ENCODE measurements at places on chromosomes 5 and 9. TPM values are rescaled to one million over a fixed set of nuclear protein-coding genes. Genes with fewer than 3 reads are reported as not detected.

KIF20A gene
- 1.4 TPM for polyA plus RNA-seq

AK8 gene
- 0.38 TPM for polyA plus RNA-seq

CARD9 gene
- 4.4 TPM for polyA plus RNA-seq

BRINP1 gene
- polyA plus RNA-seq, result 0.63 TPM

STK32A gene
- polyA plus RNA-seq, result 3.4 TPM

HRH2 gene
- 1.1 TPM for polyA plus RNA-seq

GNA14 gene
- polyA plus RNA-seq, result 1.0 TPM

STKLD1 gene
- 3.5 TPM for polyA plus RNA-seq

CPLANE1 gene
- 7.8 TPM for polyA plus RNA-seq

GBGT1 gene
- 2.8 TPM for polyA plus RNA-seq

DNA sequence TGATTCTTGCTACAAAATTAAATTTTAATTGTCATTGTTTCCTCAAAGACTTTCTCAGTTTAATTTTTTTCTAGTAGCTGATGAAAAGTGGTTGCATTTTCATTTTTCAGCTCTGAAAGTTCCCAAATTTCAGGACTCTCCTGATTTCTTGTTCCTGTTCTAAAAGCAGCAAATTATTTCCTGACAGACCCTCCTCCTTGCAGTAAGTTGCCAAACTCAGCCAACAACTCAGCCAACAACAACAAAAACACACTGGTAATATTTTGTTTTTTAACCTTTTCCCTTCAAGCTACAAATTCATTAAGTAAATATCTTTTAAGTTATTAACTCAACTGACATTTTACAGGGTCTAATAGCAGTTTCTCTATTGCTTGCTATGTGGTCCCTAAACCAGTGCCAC, 487.8 kb upstream of the NUDT12 start:
- no peak for DNase-seq

DNA sequence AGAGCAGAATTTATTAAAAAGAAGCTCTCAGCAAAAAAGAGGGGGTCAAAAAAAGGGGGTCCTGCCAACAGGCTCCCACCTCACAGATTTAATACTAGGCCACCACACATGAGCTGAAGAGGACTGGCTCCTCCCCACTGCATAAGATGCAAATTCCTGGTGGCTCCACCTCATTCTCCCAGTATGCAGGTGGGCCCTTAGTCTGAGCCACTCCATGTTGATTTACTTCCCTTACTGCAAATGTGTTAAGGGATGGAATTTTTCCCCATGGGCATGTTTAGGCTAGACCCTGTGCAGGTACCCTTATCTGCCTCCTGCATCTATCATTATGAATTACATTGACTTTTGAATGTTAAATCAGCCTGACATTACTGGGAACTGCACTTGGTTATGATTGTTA, 82.9 kb downstream of the ISOC1 start:
- DNase-seq, result no peak

DNA sequence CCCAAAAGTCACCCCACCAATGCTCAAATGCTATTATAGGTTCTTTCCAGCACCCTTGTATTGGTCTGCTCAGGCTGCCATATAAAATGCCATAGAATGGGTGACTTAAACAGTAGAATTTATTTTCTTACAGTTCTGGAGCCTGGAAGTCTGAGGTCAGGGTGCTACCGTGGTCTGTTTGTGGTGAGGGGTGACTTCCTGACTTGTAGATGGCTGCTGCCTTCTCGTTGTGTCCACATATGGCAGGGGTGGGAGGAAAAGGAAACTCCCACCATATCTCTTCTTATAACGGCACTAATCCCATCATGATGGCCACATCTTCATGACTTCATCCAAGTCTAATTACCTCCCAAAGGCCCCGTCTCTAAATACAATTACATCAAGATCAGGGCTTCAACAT, 257.8 kb upstream of the TARS1 start:
- DNase-seq, result no peak

GRCh38 chr5:160693831-160694465, 158.1 kb downstream of the ATP10B start:
- DNase-seq, result no peak

GRCh38 chr9:5184776-5185175, 663 bp downstream of the INSL6 start:
- no peak for DNase-seq

- DNase-seq, result no peak
Measured at GRCh38 chr9:29068461-29068860, 1495.2 kb upstream of the C9orf72 start.

DNA sequence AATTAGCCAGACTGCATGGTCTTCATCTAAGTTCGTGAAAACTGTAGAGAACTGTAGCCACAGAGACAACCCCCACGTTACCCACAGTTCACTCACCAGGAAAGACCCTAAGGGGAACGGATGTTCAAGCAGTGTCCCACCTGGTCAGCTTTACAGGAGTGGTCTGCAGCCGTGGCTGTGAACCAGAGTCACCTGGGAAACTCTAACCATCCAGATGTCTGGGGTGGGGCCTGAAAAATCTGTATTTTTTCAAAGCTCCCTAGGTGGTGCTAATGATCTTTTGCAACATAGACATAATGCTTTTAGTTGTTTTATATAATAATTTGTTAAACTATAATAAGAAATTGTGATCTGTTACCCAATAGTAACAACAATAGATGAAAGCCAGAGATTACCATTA, 47.7 kb upstream of the ANGPTL2 start:
- no peak for DNase-seq

GRCh38 chr9:126556560-126557250, 57.0 kb upstream of the LMX1B start:
- DNase-seq, result no peak

GRCh38 chr9:128823903-128824406, 5.6 kb downstream of the SPOUT1 start:
- DNase-seq, result no peak

DNA sequence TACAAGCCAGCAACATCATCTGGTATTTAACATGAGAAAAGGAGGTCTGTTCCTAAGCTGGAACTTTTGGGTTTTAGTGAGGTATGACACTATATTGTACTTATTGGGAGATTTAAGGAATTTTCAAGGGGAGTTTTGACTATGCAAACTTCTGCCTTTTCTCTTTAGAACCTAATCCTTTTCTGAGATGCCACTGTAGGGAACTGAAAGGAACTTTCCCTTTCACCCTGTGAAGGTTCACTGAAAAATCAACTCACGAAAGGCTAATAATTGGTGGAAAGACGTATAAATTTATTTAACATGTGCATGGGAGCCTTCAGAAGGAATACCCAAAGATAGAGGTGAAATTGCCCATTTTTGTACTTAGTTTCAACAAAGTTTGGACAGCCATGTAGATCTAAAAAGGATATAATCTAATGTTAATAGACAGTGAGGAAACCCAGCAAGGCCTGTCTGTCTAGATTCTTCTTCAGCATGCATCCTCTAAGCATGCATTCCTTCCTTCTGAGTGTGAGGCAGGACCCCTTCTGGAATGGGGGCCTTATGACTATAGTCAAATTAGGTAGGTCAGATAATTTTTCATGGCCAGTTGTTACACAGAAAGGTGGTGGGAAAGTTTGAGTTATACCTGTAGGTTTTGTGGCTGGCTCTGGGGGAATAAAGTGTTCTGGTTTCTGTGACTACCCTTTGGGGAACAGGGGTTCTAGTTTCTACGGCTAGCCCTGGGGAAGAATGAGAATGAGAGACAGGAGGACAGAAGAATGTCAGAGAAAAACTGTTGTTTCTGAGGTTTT, 200.3 kb downstream of the C9orf152 start:
- DNase-seq, result no peak

DNA sequence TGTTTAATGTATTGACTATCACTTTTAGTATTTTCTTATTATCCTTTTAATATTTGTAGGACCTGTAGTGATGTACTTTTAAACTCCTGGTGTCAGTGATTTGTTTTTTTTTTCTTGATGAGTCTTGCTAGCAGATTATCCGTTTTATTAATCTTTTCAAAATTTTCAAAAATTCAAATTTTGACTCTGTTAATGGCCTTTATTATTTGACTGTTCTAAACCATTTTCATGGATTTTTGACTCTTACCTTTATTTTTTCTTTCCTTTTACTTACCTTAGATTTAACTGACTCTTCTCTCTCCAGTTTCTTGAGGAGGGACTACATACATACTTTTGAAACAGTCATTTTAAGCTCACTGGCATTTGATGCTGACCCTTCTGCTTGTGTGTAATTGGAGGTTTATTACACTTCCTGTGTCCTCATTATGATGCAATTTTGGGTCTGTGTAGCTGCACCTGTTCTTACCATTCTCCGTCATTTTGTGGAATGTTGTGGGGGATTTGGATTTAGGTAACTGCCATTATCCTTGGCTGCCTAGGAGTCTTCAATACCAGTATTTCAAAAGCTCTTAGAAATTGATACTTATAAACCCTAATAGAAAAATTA, 32.0 kb upstream of the EXOC3 start:
- no peak for DNase-seq

DNA sequence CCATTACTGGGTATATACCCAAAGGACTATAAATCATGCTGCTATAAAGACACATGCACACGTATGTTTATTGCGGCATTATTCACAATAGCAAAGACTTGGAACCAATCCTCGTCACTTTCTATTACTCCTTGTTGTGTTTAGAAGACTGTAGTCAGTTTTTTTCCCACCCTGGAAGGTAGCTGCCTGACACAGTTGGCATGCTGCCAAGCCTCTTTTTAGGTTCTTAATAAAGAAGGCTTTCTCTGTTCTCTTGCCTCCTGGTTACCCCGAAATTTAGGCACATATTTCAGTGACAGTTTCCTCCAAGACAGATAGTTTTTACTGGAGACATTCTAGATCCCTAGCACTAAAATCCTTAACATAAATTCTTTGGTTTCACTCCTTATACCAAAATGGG, 205.4 kb upstream of the PCSK5 start:
- DNase-seq, result no peak

DNA sequence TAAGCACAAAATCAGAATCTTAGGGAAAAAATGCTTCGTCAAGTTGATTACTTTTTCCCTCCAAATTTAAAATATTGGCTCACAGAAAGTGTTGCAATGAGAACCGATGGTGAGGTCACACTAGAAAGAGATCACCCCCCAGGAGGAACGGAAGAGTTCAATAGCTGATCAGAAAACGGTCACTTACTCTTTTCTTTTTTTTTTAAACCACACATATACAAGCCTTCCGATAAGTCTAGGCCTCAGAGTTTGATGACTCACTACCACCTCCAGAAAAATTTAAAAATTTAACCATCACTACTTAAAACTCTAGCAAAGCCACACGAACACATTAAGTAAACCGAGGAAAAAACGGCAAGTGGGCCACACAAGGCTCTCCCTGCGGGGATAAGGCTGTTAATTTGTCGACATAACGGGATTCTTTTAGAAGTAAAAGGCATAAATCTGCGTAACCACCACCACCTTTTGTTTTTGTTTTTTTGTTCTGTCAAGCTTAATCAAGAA, 1.2 kb downstream of the SURF4 start:
- DNase-seq, result no peak

GRCh38 chr5:72476275-72476674, 30.9 kb downstream of the ZNF366 start:
- no peak for DNase-seq

DNA sequence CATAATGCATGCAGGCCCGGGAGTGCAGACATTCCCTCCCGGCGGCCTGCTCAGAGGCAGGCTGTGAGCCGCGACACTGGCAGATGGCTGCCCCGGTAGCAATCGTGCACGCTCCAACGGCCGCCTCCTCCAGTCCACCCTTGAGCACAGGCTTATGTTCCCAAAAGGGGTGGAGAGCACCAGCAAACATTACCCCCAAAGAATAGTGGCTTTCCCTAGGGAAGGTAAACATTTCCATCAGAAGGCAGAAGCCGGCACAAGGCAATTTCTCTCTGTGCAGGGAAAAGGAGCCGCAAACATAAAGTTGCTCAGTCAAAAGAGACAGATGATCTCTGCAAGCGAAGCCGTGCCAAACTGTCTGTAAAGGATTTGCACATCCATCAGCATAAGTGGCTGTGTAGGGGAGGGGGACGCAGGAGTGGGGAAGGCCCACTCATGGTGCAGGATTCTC, 92.5 kb downstream of the SIL1 start:
- no peak for DNase-seq

- DNase-seq, result no peak
Measured at GRCh38 chr5:73204332-73204731, 31.3 kb downstream of the TMEM174 start.

GRCh38 chr5:172334196-172334595, 50.6 kb upstream of the UBTD2 start:
- DNase-seq, result no peak

Measured in aorta (tissue), 5 donors.